ENCODE measurements at places on chromosomes 13 and 19.

- DNase-seq = no peak
Measured at GRCh38 chr13:79904581-79904980, 423.6 kb downstream of the NDFIP2 start.

DNA sequence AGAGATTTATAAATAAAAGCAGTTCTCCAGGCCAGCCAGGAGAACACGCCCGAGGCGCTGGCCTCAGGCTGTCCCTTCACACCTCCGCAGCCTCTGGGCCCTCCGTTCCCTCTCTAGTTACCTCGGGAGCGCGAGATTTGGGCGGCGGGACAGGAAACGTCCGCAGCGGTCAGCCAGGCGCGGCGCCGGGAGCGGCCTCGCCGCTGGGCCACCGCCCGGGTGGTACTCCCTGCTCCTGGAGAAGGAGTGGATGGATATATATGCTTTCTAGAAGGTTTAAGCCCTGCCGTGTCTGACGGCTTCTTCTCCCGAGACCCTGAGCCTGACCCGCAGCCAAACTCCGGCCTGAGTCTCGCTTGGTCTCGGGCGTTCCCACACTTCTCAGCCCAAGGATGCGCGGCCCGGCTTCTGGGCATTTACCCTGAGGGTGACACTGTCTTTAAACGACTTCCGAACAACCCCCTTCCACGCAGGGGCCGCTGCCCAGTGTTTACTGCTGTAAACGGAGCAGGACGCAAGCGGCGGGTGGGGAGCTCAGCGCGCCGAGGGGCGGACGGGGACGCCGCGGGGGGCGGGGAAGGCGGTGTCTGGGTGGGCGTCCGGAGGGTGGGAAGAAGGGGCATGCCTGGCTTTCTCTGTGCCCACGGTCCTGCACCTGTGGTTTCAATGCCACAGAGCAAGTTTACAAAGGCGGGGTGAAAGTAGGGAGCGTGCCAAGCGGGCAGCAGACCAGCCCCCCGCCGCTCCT is 2.0 kb upstream of the ZIC2 start:
- no peak for DNase-seq

DNA sequence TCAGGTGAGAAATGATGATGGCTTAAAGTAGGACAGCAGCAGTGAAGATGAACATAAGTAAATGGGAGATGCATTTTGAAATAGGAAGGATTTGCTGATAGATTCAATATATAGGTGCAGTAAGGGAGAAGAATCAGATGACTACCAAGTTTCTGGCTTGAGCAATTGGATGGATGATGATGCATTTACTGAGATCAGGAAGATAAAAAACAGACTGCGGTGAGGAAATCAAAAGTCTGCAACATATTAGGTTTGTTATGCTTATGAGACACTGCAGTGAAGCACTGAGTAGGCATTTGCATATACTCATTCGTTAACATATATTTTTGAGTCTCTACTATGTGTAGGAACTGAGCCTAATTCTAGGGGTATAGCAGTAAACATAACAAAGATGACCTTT is 184.2 kb downstream of the LACC1 start:
- DNase-seq = no peak

DNA sequence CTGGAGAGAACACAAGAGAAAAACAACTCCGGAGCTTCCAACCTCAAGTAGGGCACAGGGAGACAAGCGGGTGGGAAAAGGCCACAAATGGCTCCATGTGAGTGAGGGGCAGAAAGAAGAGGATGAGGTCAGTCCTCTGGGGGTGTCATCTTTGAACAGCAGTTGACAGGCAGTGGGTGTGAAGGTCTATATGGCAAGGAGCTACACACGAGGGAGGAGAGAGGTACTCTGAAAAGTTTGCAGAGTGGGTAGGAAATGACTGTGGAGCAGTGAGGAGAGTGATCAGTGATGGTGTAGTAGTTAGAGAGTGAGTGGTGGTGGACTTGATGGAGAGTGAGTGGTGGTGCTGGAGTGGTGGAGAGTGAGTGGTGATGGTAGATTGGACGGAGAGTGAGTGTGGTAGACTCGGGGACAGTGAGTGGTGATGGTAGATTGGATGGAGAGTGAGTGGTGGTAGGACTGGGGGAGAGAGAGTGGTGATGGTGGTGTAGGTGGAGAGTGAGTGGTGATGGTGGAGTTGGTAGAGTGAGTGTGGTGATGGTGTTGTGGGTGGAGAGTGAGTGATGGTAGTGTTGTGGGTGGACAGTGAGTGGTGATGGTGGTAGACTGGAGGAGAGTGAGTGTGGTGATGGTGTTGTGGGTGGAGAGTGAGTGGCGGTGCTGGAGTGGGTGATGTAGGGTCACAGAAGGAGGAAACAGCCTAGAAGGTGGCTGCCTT is 4.0 kb downstream of the TFDP1 start:
- no peak for DNase-seq

DNA sequence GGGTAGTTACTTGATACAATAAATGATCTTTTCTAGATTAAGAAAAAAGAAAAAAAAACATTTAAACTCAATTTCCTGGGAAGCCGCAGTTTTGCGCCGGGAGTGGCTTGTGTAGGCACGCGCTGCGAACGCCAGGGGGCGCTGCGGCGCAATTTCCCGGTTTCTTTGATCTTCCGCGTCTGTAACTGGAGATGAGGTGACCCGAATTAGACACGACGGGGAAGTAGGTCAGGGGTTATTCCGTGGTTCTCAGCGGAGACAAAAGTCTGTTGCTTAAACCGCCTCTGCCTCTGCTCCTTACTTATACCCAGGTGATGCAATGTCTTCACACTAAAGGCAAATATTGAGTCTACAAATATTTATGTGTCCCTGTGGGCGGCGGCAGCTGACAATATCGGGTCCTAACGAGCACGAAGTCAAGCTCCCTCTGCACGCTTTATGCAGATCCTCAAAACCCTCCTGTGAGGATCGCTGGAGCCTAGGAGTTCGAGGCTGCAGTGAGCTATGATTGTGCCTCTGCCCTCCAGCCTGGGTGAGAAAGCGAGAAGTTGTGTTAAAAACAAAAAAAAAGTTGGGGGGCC is 15.2 kb downstream of the STXBP2 start:
- DNase-seq = no peak

GRCh38 chr19:51111606-51112005 is 3.4 kb upstream of the CTU1 start:
- DNase-seq = no peak

DNA sequence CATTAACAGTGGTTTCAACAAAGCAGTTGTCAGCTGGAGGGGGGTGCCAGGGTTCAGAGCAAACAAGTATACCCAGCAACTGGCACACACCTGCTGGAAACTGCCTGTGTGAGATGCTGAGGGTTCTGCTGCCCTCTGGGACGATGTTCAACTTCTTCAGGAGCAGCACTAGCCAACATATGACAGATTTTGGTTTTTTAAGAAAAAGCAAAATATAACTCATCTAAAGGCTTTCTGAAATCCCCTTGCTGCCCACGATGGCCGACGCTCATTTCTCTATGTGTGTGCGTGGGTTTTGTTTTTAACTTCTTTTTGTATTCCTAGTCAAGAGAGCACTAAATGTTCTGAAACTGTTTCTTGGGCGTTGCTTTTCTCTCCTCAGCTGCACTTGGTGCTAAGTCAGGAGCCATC is 79.9 kb downstream of the MRPL57 start:
- DNase-seq = no peak

GRCh38 chr13:48575031-48575430 is 42.2 kb upstream of the RCBTB2 start:
- DNase-seq = no peak

- no peak for DNase-seq
Measured at GRCh38 chr13:77911751-77912150, 6.9 kb downstream of the EDNRB start.

GRCh38 chr13:80126389-80127068 is 214.4 kb downstream of the SPRY2 start:
- no peak for DNase-seq

DNA sequence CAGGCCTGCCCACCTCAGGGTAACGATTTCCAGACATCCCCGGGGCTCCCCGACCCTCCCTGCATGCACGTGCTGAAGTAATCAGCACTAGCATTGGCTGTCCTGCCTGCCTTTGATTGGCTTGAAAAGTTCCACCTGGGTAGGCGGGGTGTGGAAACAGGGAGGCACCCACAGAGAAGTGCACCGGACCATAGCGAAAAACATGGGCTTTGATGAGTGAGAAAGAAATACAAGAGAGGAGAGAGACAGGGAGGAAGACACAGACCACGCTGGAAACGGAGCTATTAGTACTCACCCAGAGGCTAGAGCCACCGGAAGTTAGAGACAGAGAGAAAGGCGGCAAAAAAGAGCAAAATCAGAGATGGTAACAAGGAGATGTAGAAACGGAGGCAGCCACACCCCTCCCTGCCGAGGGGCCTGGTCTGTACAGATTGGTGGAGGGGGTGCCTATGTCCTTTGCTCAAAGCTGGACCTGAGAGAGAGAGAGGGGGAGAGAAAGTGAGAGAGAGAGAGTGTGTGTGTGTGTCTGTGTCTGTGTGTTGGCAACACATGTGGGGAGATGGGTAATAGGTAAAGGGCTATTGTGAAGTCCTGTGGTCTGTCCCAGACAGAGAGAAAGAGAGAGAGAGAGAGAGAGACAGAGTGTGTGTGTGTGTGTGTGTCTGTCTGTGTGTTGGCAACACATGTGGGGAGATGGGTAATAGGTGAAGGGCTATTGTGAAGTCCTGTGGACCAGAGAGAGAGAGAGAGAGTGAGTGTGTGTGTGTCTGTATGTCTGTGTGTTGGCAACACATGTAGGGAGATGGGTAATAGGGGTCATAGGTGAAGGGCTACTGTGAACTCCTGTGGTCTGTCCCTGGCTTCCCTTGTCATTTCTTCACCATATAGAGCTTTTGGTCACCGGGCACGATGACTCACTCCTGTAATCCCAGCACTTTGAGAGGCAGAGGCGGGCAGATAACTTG is 2.9 kb downstream of the CGB3 start:
- DNase-seq = no peak

DNA sequence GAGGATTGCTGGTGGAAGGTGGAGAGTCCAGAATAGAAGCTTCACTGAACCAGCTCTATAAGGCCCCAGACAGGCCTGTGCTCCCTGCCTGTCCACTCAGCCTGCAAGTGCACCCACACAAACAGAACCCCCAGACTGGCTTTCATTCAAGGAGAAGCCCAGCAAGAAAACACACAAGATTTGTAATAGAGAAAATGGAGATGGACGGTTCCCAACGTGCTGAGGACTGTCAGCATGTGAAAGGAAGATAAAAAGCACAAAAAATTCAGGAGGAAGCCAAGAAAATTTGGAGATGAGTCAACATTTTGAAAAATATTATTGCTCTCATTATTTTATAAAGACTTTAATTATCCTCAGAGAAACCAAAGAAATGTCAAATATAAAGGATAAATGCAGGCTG is 218.2 kb upstream of the SLC10A2 start:
- no peak for DNase-seq

- no peak for DNase-seq
Measured at GRCh38 chr19:10876459-10877240, 5.3 kb downstream of the CARM1 start.

DNA sequence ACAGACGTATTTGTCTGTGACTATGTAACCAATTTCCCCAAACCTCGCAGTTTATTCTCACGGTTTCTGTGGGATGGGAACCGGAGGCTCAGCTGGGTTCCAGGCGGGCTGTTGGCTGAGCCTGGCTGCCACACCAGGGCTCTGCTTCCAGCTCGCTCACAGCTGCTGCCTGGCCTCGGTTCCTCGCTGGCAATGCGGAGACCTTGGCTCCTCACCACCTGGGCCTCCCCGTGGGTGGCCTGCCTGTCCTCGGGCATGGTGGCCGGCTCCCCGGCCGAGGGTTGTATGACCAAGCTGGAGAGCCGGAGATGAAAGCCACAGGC is 218.9 kb upstream of the MAB21L1 start:
- no peak for DNase-seq

DNA sequence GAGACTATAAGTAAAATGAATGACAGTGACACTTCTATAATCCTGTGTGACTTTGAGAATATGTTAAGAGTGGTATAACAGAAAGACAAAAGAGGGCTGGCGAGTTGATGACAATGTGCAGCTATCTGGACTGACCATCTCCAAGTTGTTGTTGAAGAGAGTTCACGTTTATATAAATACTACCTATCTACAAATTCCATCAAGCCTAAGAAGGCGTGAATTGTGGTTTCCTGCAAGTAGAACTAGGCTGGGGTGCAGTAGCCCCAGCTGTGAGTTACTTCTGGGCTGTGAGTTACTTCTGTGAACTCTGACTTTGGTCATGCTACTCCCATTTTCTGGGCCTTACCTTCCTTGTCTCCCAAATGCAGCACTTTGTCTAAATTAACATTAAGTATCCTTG is 561.0 kb downstream of the TBC1D4 start:
- DNase-seq = no peak

GRCh38 chr19:45293682-45294081 is 29.0 kb downstream of the CKM start:
- no peak for DNase-seq

GRCh38 chr13:78183732-78184131 is 265.1 kb upstream of the EDNRB start:
- no peak for DNase-seq

DNA sequence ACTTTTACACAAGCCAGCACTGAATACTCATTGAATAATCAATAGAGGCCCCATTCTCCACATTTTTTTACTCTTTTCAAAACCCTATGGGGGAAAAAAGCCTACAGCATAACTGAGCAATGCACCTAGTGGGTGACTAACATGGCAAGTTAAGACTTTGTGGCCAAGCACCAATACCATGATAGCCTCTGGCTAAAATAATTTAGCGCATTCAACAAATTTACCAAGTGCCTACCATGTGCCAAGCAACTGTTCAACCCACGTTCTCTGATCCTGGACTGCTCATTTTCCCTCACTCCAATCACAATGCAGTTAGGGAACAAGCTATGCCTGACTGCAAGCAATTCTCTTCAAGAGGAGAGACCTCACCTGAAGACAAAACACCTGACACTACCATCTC is 3.0 kb downstream of the ANKRD10 start:
- no peak for DNase-seq

GRCh38 chr19:2546128-2547032 is 70.5 kb downstream of the GADD45B start:
- DNase-seq = no peak

Data from NCI-H2081 treated with DMSO at 0.1 percent for 48 hours (cell line).